ENCODE measurements at places on chromosomes 2 and 18. TPM values are rescaled to one million over a fixed set of nuclear protein-coding genes. Genes with fewer than 3 reads are reported as not detected.

DNA sequence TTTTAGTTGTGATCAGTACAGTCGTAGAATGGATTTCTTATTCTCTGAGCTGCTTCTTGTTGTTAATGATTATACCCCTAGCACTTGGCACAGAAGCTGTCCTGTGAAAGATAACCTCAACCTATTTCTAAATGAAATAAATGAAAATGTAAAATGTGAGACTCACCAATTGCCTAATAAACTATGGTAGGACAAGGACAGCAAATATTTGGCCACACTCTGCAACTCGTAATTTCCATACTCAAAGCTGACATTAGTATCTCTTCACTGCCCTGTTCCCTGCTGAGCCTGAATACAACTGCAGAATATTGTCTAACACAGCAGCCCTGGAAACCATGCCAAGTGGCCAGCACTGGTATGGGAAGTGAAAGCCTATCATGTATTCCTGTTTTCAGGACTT is 34.5 kb downstream of the TMEM182 start:
- no peak for DNase-seq

DNA sequence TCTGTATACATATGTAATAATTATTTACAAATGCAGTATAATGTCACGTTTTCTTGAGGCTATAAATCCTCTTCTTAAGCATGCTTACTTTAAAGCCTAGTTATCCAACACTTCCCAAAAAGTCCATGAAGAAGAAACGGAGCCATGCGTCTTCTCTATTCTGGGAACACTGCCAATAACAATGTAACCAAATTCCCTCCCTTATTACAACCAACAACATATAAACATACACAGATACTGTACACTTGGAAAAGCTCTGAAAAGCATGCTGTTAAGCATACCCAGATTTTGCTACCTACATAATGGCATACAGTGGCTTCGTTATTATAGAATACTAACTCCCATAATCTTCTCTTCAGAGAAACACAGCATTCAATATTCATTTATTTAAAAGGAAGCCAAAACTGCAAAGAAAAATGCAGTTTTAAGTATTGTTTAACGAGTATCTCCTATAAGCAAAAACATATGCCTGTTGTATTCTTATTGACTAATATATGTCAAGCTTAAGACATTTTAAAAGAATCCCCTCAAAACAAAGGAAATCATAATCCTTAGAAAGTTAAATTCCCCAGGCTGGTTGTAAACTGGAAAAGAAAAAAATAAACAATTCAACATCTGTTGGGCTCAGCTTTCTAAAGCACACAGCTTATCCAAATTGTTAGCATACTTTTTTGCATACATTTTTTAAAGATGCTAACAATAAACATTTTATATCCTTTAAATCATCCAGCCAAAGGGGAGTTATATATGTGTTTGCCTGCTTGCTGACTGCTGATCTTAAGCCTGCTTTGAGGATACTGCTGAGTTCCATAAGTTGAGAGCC is 83.4 kb downstream of the SLC25A12 start:
- DNase-seq = no peak

GRCh38 chr2:51224790-51225189 is 192.9 kb upstream of the NRXN1 start:
- no peak for DNase-seq

GRCh38 chr2:60046529-60046928 is 506.9 kb downstream of the BCL11A start:
- DNase-seq = peak; percentile 11

The GKN2 gene
- total RNA-seq = not detected

DNA sequence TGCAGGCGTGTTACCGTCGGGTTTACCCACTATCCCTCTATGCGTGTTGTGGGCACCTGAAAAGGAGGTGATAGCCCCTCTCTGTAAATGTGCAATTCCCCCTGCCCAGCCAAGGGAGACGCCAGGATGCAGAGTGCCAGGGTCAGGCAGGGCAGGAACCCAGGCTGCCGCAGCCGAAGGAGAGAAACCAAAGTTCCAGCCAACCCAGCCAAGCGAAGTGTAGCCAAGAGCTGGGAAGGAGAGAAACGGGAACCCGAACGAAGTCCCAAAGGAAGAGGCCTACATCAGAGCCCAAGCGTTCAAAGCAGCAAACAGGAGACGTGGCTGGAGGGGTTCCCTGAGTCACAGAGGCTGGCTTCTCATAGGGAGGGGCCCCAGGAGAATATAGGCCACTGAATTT is 24.2 kb upstream of the SPR start:
- DNase-seq = no peak

The MAP3K2 gene
- total RNA-seq = 25.8 TPM

GRCh38 chr2:105522645-105523044 is 123.8 kb upstream of the FHL2 start:
- no peak for DNase-seq

DNA sequence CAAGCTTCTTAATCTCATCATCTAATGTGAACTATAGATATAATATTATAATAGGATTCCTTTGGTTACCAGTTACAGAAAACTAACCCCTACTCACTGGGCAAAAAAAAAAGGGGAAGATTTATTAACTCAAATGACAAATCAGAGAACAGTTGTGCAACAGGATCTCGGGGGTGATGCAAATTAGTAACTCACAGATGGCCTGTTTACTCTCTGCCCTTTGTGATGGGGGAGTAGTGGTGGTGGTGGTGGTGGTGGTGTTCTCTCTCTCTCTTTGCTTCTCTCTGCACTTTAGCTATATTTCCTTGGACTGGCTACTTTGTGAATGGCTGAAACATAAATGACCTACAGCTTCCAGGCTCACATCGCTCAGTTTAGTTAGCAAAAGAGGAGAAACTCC is 59.0 kb downstream of the TMEM247 start:
- DNase-seq = no peak

The NRP2 gene
- total RNA-seq = 108 TPM

The TLX2 gene
- not detected for total RNA-seq

The ABCA12 gene
- not detected for total RNA-seq

The WDR7 gene
- 5.8 TPM for total RNA-seq

- peak; percentile 25 for DNase-seq
Measured at GRCh38 chr18:30889519-30890301, 152.8 kb downstream of the DSC3 start.

DNA sequence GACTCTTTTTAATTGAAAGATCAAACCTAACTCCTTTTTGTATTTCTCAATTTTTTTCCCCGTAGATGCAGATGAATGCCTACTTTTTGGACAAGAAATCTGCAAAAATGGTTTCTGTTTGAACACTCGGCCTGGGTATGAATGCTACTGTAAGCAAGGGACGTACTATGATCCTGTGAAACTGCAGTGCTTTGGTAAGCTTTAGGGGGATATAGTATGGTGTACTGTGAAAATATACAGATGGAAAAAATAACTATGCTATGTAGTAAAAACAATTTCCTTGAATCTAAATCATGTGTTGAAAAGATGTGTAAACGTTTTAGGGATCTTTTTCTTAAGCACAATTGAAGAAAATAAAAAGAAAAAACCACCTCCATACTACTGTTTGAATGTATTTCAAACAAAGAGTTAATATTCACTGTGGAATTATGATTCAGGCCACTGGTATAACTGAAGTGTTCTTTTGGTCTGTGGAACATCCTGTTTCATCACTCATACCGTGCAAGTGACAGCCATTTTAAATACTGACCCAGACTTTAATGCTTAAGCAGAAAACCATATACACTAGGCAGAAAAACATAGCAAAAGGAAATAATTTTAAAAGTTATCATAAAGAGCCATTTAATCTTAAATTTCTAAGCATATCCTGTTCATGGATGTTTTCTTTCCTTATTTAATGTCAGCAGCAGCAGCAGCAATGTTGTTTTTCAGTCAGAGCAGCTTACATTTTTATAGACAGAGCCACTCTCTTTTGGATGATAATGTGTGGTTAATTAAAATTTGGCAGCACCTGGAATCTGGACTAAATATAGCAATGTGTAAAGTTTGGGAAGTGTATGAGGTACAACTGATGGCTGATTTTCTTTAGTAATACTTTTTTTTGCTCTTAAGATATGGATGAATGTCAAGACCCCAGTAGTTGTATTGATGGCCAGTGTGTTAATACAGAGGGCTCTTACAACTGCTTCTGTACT is 112.8 kb upstream of the RASGRP3 start:
- DNase-seq = peak; percentile 23

DNA sequence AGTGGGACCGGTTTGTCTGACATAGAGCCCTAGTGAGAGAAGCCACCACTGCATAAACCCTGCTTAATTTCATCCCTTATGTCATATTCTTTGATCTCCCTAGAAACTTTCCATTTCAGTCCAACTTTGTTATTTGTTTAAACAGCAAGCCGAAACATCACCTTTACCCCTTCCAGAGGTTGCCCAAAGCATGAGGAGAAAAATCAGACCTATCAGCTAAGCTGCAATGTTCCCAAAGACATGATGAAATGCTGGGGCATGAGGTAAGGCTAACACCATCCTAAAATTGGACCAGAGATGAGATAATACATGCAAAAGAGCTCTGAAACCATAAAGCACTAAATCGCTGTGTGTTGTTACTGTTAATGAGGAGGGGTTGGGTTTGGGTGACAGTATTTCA is 447.9 kb upstream of the ACVR2A start:
- DNase-seq = no peak

DNA sequence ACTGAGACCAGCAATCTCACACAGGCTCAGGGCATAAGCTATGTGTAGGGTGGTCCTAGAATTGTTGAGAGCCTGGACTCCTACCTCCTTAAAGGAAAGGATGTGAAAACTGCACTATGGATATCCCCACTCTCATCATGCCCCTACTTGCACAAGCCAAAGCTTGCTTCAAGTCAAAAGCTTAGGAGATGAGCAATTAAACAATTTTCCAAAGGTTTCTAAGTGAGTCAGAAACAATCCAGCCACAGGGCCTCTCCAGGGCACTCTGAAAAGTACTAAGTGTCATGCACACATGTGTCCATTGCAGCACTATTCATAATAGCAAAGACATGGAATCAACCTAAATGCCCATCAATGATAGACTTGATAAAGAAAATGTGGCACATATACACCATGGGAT is 215.4 kb downstream of the AFF3 start:
- no peak for DNase-seq

The GRHL1 gene
- 2.2 TPM for total RNA-seq

DNA sequence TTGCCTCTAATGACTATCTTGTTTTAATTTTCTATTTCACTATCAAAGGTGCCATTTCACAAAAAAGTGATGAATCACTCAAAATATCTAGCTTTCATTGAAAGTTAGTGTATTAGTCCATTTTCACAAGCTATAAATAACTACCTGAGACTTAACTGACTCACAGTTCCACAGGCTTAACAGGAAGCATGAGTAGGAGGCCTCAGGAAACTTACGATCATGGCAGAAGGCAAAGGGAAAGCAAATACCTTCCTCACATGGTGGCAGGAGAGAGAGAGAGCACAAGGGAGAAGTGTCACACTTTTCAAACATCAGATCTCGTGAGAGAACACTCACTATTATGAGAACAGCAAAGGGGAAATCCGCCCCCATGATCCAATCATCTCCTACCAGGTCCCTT is 1220.4 kb upstream of the ZEB2 start:
- no peak for DNase-seq

GRCh38 chr2:205401511-205401910 is 280.8 kb upstream of the NRP2 start:
- DNase-seq = no peak

DNA sequence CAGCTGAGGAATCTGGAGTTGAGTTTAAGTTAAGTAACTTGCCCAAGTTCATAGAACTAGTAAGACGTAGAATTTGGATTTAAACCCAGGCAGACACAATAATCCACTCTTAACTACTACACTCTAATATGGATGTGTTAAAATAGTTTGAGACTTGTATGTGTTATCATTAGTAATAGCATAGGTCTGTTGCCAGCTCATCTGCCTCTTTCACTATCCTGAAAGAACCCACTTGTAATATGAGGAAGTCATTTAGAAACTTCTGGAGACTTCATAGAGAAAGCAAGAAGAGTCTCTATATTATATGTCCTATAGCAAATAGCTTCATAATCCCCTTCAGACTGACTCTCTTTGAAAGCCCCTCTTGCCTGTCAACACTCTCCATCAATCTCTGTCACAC is 43.0 kb upstream of the ACADL start:
- no peak for DNase-seq

DNA sequence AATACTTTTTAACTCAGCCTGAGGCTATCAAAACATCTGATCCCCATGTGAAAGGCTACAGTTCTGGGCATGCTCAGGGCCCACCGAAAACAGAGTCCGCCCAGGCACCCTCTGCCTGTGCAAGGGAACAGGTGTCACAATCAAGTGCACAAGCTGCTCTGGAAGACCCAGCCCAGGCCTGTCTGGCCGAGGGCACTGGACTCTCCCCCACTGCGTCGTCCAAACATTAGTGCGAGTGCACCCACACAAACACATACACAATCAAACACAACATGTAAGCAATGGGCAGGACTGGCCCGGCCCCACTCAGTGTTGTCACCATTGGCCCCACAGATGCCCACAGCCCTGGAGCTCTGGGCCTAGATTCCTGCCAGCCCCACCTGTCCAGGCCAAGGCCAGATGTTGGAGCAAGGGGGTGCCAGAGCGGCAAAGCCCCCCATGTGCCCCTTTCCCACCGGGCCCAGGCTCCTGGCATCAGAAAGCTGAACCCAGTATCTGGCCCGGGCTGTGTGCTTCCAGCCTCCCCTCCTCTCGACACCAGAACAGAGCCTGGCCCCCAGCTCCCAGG is 617 bp upstream of the ALPG start:
- no peak for DNase-seq

- DNase-seq = no peak
Measured at GRCh38 chr18:33181016-33181415, 259.5 kb downstream of the CCDC178 start.

GRCh38 chr2:123513351-123513750 is 511.7 kb upstream of the CNTNAP5 start:
- DNase-seq = no peak

The SLC30A3 gene
- 0.11 TPM for total RNA-seq

GRCh38 chr2:82675186-82675585 is 1783.9 kb downstream of the SUCLG1 start:
- DNase-seq = no peak

GRCh38 chr2:84972207-84972783 is 1.3 kb downstream of the KCMF1 start:
- no peak for DNase-seq

GRCh38 chr2:55097461-55098410 is 47.5 kb upstream of the RTN4 start:
- DNase-seq = no peak

- no peak for DNase-seq
Measured at GRCh38 chr2:151380580-151381235, 23.3 kb downstream of the TNFAIP6 start.

DNA sequence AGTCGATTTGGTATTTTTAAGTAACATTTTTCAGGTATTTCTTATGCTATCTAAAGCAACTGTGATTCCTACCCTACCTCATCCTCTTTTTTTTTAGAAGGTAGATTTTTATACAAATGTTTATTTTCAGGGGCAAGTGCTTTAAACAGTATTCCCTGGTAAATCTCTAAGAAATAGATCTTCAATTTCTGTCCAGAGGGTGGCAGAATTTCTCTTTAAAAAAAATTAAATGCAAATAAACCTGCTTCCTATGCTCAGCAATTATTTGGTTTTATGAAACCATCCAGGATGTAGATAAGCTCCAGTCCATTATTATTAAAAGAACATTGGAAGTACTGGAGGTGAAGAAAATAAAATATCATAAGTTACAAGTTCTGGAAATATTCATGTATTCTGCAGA is 191.9 kb downstream of the MYO3B start:
- DNase-seq = no peak

Measured in Daoy (cell line).